ENCODE measurements at places on chromosomes 16 and 17.
A peak's percentile ranks its signal among the peaks of the same experiment; 100 is the strongest.

DNA sequence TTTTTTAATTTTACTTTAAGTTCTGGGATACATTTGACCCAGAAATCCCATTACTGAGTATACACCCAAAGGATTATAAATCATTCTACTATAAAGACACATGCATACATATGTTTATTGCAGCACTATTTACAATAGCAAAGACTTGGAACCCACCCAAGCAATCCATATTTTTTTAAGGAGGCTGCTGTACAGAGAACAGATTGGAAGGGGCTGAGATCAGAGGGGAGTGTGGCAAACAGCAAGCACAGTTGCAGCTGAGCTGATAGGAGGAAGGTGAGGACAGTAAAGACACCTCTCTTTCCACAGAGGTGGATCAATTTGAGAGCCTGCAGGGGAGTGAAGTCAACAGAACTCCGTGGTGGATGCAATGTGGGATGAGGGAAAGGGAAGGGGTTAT is 10.2 kb upstream of the TMEM238L start:
- DNase-seq: no peak

DNA sequence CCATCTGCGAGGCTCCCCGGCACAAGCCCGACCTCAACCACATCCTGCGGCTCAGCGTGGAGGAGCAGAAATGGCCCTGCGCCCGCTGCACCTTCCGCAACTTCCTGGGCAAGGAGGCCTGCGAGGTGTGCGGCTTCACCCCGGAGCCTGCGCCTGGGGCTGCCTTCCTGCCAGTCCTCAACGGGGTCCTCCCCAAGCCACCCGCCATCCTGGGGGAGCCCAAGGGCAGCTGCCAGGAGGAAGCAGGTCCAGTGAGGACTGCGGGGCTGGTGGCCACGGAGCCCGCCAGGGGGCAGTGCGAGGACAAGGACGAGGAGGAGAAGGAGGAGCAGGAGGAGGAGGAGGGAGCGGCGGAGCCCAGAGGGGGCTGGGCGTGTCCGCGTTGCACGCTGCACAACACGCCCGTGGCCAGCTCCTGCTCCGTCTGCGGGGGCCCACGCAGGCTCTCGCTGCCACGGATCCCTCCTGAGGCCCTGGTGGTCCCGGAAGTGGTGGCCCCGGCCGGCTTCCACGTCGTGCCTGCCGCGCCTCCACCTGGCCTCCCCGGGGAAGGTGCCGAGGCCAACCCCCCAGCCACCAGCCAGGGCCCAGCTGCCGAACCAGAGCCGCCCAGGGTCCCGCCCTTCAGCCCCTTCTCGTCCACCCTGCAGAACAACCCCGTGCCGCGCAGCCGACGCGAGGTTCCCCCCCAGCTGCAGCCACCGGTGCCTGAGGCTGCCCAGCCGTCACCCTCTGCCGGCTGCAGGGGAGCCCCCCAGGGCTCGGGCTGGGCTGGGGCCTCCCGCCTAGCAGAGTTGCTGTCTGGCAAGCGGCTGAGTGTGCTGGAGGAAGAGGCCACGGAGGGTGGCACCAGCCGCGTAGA is 13.1 kb upstream of the PRR35 start:
- peak; percentile 57 for DNase-seq

DNA sequence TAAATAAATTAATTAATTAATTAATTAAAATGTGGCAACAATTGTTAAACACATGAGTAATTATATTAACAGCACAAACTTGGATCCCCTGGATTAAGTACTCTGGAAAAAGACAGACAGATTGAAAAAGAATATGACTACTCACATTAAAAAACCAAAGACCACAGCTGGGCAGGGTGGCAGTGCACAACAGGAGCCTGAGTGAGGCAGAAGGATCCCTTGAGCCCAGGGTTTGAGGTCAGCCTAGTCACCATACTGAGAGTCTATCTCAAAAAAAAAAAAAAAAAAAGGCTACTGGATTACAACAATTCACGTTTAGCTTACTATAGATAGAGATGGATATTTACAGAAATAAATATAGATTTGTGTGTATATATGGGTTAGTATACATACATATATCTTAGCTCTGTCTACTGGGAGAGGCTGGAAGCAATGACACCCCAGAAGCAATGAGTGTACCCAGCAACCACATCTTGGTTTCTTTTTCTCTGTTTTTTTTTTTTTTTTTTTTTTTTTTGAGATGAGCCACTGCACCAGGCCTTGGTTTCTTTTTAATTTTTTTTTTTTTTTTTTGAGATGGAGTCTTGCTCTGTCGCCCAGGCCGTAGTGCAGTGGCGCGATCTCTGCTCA is 10.6 kb upstream of the SUZ12 start:
- no peak for DNase-seq

DNA sequence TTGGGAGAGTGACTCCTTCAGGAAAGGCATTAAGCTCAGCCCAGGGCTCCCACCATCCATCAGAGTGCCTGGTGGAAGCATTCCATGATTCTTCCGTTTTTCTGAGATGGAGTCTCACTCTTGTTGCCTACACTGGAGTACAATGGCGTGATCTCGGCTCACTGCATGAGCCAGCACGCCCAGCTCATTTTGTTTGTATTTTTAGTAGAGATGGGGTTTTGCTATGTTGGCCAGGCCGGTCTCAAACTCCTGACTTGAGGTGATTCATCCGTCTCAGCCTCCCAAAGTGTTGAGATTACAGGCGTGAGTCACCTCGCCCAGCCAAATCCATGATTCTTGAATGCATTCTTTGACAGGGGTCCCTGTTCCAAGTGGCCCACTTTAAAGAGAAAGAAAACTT is 23.1 kb downstream of the MIS12 start:
- DNase-seq: no peak

- no peak for DNase-seq
These were observed 31.6 kb upstream of the SLC12A3 start for GRCh38 chr16:56833243-56833970.

GRCh38 chr16:12059216-12059769 is 82.8 kb downstream of the SNX29 start:
- no peak for DNase-seq

- no peak for DNase-seq
These were observed 6.7 kb downstream of the GPR142 start for GRCh38 chr17:74373838-74374606.

DNA sequence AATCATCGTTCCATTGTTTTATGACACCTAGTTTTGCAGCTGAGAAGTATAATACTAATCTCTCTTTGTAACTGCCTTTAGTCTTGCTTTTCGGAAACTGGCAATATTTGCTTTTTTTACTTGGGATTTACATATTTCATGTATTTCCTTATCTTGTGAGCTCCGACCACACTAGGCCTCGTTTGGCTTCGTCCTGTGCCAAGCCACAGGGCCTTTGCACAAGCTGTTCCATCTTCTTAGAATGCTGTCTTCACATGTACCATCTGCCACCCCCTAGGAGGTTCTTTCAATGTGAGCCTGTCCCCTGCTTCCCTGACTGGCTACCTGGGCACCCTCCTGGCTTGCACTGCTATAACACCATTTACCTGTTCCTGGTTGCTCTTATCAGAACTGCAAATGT is 77.2 kb downstream of the SHISA6 start:
- no peak for DNase-seq

DNA sequence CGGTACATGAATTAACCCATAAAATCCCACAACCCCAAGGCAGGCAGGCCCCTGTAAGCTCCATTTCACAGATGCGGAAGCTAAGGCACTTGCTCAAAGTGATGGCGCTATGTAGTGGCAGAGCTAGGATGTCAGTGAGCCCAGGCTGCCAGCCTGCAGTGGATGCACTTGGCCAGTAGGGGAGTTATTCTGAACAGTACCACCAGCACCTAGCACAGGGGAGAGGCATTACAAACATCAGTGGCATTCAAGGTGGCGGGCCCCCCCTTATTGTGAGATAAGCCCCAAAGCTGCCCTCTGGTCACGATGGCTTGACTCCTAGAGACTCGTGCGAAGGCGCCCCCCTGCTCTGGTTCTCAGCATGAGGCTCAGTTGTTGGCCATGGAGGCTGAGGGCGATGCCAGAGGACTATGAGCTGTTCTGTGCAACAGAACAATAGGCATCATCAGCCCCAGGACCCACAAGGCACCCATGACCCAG is 33.8 kb downstream of the GTF3C1 start:
- no peak for DNase-seq

DNA sequence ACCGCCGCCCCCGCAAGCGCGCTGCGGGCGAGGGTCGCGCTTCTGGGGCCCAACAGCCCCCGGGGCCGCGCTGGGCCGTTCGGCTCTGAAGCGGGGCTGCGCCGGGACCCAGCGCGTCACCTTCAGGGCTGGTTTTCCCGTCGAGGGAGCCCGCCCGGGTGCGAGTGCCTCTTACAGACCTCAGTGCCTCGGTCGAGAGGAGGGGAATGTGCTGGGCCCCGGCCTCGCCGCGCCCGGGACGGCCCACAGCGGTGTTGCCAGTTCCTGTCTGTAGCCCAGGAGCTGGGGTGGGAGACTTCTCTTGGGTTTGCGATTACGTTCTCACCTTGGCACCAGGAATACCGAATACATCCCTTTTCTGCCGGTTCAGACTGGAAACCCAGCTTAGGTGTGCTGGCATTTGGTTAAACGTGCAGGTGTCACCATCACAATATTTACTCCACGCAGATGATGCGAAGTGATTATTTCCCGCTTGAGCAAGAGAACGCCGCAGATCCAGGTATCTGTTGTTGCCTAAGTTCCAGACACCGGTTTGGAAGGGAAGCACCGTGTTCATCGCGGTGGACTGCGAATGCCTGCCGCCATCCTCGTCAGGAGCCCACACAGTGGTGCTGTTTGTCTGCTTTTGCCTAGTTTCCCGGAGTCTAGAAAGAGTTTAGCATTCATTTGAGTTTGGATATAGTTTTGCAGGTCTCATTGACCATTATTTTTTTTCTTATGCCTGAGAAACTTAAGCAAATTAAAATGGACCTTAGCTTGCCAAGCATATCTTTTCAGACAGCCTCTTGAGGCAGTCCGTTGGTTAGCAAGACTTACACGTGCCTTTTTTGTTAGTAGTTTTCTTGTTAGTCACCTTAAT is 914 bp downstream of the MAP1LC3B start:
- DNase-seq: no peak

DNA sequence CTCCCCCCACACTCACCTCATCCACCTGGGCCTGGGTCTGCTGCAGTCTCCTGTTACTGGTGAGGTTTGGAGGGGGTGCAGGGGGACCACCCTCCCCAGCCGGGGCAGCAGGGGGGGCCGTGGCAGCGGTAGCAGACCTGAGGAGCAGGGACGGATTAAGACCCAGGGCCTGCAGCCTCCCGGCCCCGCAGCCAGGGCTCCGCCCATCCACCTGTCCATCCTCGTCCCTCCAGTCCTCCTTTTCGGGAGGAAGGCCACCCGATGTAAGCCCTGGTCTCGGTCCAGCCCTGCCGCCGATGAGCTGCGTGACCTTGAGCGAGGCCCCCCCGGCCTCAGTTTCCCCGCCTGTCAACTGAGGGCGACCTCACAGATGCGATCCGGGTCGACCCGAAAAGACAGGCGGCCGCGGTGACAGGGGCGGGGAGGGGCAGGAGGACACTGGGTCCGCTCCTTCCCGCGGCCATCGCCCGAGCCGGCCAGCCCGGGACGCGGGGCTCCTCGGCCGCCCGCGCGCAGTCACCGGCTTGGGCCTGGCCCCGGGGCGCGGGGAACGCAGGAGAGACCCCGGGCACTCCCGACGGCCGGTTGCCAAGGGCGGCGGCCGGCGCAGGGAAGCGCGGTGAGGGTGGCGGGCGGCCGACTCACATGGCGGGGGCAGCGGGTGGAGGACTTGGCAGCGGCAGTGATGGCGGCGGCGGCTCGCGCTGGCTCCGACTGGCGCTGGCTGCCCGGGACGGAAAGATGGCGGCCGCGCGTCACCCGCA is at the start of gene VAMP2:
VAMP2 (minus strand) TSS at position 716 of the 764 bp plus-strand sequence; CDS start at position 647, 69 bp downstream.
- no peak for DNase-seq

- DNase-seq: no peak
These were observed 22.8 kb downstream of the NLRC3 start for GRCh38 chr16:3554351-3554928.

DNA sequence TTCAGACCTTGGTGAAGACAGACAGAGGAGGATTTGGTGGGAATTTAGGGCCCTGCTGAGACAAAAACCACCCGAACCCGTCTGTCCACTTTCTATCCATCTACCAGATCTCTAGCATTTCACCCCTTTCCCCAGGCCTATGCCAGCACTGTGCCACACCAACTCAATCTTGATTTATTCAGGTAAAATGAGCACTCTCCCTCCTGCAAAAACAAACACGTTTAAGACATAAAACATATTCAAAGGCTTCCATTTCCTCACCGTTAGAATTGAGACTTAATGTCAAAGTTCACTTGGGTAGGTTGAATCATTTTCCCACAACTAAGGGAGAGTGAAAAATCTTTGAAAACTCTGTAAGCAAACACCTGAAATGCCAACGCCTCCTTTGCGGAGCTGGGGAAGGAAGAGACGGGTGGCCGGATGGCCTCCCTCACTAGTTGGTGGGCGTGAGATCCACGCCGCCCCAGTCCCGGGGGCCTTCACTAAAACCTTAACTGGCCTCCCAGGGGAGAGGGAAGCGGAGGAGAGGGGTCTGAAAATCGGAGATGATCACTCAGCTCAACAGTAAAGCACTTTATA is 862 bp downstream of the DCAKD start:
- no peak for DNase-seq

All from NCI-H187 (cell line).